ENCODE measurements at places on chromosomes 6 and 20.

DNA sequence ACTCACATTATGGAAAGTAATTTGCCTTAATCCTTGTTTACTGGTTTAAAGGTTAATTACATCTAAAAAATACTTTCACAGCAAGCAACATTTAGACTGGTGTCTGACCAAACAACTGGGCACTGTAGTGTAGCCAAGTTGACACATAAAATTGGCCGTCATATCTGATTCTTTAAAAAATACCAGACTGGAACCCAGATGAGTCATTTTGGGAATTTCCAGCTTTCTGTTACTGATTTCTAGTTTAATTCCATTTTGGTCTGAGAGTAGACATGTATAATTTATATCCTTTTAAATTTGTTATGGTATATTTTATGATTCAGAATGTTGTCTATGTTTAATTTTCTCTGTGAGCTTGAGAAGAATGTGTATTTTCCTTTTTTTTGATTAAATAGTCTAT lies 44.1 kb downstream of the SCP2D1 start:
- no peak overlapping the region for H3K27ac ChIP-seq
- H3K4me3 ChIP-seq: no peak overlapping the region
- no peak for DNase-seq

DNA sequence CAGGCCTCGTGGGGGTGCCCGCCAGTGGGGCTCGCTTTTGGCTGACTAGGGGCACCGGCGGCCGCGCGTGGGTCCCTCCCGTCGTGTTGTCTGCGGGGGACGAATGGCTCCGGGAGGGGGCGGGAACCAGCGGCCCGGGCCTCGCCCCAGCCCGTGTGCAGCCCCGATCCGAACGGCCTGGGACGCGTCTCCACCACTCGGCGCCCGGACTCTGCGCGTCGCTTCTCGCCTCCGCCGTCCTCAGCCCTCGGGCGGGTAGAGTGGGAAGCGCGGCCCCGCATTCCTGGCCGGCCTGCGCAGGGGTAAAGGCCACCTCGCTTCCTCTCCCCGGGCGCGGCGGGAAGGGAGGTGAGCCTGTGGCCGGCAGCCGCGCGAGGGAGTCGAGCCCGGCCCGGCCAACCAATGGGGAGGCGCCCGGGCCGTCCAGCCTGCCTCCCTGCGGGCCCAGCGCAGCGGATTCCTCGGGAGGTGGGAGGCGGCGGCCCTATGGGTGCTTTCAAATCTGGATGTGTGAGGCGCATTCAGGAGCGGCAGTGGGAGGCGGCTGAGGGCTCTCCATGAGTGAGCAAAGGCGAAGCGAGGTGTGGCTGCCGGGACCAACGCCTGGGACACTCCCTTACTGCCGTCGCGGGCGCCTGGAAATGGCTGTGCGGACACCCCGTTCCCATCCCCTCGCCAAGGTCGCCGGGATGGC lies 1.1 kb upstream of the ZBTB46 start:
- H3K27ac ChIP-seq: no peak overlapping the region
- H3K27me3 ChIP-seq: peaks cover 16% of the 10 kb centered on the region
- DNase-seq: peak; percentile 65
- H3K36me3 ChIP-seq: peaks cover 11% of the 10 kb centered on the region
- H3K4me1 ChIP-seq: peaks cover 26% of the 10 kb centered on the region

DNA sequence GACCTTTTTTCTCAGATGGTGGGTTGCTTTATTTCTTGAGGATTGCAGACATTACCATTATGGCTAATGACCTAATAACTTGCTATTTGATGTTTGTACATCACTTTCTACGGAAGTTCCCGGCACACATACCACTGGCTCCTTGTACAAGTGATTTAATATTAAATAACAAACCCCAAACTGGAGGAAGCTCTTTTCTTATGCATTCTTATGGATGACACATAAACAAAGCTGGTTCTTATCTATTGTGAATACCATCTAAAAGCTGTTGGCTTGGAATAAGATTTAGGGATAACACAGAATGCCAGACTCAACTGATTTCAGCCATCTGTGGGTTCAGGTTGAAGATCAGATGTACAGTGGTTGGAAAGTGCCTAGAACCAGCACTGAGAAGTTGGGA lies 272.6 kb downstream of the TSHZ2 start:
- H3K27ac ChIP-seq: no peak overlapping the region
- no peak overlapping the region for H3K4me3 ChIP-seq
- peaks cover 4% of the 10 kb centered on the region for H3K27me3 ChIP-seq
- DNase-seq: no peak

DNA sequence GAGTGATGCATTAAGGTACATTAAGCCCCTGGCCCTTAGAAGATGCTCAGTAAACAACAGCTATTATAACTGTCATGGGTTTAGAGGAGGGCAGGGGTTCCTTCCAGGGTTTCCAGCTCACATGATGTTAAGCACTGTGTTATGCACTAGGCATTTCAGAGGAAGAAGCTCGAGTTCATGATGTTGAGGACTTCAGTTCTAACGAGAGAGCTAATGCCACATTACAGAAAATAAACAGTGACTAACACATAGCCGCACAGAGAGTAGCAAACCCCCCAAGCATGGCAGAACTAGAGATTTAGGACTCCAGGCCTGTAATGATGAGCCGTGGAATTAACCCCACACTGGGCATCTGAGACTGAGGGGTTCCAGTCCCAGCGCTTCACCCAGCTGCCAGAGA lies 105.2 kb downstream of the UNC5CL start:
- DNase-seq: no peak
- H3K4me3 ChIP-seq: no peak overlapping the region
- H3K27ac ChIP-seq: no peak overlapping the region

DNA sequence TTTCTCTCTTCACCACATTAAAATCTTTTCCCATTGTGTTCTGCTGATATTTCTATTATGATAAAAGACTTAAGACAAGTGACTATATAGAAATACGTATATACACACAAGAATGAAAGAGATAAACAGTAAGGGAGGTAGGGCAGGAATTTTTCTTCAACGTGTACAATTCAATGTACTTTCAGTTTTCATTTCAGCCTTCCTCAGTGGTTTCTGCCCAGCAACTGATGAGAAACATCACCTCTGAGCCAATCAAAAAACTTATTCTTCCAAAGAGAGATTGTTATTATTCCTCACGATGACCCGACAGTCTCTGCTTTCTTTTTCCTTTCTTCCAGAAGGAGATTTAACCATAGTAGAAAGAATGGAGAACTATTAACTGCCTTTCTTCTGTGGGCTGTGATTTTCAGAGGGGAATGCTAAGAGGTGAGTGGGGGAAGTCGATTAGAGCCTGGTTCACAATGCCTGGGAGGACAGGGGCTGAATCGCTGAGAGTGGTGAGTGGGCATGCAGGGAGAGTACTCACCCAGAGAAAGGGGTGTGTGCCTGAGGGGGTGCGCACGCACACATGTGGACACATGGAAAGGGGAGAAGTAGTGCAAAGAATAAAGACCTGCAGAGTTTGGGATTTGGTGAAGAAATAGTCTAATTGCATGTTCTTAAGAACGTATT lies at the start of gene BTN3A1:
TSS of gene BTN3A1 (plus strand) at position 289 of the 672 bp plus-strand sequence. CDS start 3,289 bp downstream, outside the sequence.
- peaks cover 2% of the 10 kb centered on the region for H3K27me3 ChIP-seq
- H3K4me1 ChIP-seq: peaks cover 32% of the 10 kb centered on the region
- H3K27ac ChIP-seq: peak within 1 kb of the TSS; percentile 93
- peak within 1 kb of the TSS; percentile 94 for H3K4me3 ChIP-seq

GRCh38 chr20:25019381-25020155 lies 27.0 kb upstream of the APMAP start:
- H3K4me3 ChIP-seq: no peak overlapping the region
- H3K27me3 ChIP-seq: peaks cover 6% of the 10 kb centered on the region
- no peak for DNase-seq
- peaks cover 14% of the 10 kb centered on the region for H3K36me3 ChIP-seq

- H3K27ac ChIP-seq: no peak overlapping the region
- no peaks in the 10 kb centered on the region for H3K36me3 ChIP-seq
- H3K4me3 ChIP-seq: no peak overlapping the region
- no peaks in the 10 kb centered on the region for H3K27me3 ChIP-seq
Observed at GRCh38 chr6:91569071-91569470, 982.2 kb upstream of the MAP3K7 start.

GRCh38 chr6:129966125-129966524 lies 52.3 kb upstream of the L3MBTL3 start:
- H3K36me3 ChIP-seq: no peaks in the 10 kb centered on the region
- no peak overlapping the region for H3K27ac ChIP-seq
- DNase-seq: no peak
- peaks cover 2% of the 10 kb centered on the region for H3K27me3 ChIP-seq
- peaks cover 5% of the 10 kb centered on the region for H3K4me1 ChIP-seq

DNA sequence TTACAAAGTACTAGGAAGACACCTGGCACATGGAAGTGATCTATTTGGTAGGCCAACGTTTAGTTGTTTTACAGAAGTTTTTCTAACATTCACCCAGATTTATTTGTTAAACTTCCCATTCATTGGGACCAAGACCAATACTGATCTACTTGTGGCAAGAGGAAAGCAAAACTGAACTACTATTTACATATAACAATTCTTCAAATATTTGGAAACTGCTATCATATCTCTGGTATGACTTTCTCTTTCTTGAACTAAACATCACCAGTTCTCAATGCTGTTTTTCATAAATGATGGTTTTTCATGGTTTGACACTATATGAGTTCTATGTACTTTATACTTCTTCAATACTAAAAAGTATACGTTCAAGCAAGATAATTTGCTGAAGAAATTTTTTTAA lies 189.2 kb downstream of the ASCC3 start:
- no peak overlapping the region for H3K27ac ChIP-seq

DNA sequence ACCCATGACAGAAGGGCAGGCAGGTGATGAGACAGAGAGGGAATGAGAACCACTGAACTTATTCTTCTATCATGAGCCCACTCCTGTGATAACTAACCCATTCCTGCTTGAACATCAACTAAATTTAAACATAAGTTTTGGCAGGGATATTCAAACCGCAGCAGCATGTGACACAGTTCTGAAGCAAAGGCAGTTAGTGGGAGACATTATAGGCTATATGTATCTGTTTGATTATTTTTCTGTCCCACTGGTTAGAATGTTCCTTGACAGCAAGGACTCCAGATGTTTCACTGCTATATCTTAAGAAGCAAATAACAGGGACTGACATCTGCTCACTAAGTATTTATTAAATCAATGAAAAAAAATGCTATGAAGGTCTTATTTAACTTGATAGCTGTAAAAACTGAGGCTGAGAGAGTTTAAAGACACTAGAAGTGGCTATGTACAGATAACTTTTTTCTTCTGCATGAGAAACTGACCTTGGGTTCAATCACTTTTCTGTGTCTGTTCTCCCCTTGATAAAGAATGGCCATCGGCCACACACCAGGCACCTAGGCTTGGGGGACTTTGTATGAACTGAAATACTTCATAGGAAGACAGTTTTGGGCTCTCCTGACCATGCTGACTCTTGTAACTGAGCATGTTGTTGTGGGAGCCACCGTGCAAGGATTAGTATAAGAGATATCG lies 90.9 kb downstream of the CEP162 start:
- no peak overlapping the region for H3K27ac ChIP-seq
- no peak for DNase-seq
- peaks cover 29% of the 10 kb centered on the region for H3K4me1 ChIP-seq

DNA sequence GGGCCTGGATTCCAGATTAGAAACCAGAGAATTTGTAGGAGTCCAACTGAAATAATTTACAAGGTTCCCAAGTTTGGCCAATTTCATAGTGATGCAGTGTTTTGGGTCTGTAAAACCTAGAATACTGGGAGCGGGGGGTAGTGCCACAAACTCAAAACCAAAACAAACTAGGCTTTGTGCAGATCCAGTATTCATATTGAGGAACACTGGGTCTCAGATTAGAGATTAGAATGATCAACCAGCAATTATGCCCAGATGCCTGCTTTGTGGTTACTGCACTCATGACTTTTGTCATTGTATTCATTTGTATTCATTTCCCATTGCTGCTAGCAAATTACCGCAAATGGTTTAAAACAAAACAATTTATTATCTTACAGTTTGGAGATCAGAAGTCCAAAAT lies 3.2 kb upstream of the NDUFAF4 start:
- no peak for DNase-seq
- peaks cover 3% of the 10 kb centered on the region for H3K27me3 ChIP-seq
- H3K4me1 ChIP-seq: peaks cover 22% of the 10 kb centered on the region
- H3K27ac ChIP-seq: no peak overlapping the region
- H3K4me3 ChIP-seq: no peak overlapping the region
